ENCODE measurements at places on chromosomes 2 and 18. TPM values are rescaled to one million over a fixed set of nuclear protein-coding genes. Genes with fewer than 3 reads are reported as not detected.

Gene LHCGR
- total RNA-seq = not detected

Gene LINC00305
- total RNA-seq = not detected

Gene ELMOD3
- total RNA-seq = 23.0 TPM

Gene C2orf76
- total RNA-seq = 8.3 TPM

Gene CPLX4
- not detected for total RNA-seq

Gene SOX11
- total RNA-seq = 0.82 TPM

Gene CRYGD
- total RNA-seq = not detected

GRCh38 chr2:17800219-17800618 is 16.0 kb upstream of the MSGN1 start:
- peak; percentile 52 for DNase-seq

GRCh38 chr18:38619129-38619528 is 1053.5 kb upstream of the CELF4 start:
- DNase-seq = no peak

DNA sequence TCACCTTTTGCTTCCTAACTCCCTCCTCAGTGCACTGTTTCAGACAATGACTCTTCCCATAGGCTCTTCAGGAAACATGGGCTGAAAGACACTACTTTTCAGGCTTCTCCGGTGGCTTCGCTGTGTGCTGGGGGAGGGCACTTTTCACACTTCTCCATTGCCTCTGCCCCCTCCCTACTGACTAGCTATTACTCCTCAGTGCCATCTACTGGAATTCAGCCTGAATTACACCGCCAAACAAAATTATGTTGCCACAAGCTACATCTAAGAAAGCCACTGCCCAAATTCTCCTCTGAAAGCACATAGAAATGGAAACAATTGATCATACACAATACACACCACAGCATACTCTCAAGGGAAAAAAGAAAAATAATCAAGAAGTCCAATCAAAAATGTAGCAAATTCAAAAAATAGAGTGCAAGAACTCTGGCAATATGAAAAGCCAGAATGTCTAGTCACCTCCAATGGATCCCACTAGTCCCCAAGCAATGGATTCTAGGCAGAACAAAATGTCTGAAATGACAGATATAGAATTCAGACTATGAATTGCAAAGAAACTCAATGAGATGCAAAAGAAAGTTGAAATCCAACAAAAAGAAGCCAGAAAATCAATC is 1139.4 kb upstream of the GYPC start:
- no peak for DNase-seq

DNA sequence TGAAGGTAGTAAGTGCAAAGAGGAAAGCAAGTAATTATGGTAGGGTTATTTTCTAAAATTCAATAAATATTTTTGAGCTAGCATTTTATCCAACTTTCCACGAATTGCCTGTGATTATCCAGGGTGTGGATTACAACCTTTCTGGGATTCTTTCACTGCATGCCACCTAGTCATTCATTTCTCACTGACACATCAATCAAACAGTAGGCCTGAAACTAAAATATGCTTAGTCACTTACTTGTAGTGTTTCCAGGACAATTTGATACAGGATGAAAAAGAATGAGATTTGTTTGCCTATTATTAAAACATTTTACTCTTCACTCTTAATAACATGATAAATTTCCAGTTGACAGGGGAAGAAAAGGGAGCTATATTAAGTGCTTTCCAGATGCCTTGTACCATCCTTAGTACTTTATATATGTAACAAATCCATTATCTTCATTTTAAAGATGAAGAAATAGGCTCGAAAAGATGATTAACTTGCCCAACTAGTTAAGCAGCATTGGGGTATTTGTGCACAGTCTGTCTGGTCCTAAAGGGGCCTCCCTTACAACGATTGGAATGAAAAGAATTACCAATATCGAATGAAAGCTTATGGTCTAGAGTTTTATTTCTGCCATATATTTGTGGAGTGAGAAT is 70.4 kb downstream of the KCTD1 start:
- DNase-seq = peak; percentile 56

GRCh38 chr2:236172255-236173035 is 4.3 kb upstream of the GBX2 start:
- no peak for DNase-seq

GRCh38 chr2:205661281-205661680 is 21.0 kb upstream of the NRP2 start:
- DNase-seq = no peak

GRCh38 chr2:157946919-157947557 is 70.9 kb upstream of the ACVR1 start:
- no peak for DNase-seq

DNA sequence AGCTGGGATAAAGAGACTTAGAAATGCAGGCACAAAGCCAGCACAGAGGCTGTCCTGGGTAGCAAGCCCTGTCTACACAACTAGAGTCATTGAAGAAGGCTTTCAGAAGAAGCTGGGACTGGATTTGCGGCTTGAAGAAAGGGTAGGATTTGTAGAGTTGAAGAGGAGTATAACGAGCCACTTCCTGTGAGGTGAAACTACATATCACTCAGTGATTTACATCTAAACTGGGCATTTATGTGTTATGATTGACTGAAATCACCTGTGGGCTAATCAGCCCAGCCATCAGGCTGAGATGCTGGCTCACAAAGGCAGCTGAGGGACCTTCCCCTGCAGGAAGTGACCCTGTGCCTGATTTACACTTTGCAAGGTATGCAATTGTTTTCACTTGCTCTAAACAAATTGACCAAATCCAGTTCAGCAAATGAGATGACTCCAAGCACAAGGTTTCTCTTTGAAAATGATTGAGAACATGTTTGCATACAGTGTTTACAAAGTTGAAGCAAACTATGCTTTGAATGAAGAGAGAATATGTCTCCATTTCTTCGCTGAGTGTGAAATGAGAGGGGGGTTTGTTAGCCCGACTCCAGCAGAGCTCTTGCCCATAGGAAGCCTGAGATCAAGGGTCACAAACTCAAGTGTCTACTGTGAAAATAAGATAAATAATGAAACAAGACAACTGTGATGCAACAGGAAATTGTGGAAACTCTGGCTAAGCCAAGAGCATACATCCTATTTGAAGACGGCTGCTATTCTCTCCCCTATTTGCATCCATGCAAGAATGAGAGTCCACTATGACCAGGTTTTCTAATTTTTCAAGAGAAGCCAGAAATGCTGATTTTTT is 69.3 kb upstream of the HK2 start:
- no peak for DNase-seq

DNA sequence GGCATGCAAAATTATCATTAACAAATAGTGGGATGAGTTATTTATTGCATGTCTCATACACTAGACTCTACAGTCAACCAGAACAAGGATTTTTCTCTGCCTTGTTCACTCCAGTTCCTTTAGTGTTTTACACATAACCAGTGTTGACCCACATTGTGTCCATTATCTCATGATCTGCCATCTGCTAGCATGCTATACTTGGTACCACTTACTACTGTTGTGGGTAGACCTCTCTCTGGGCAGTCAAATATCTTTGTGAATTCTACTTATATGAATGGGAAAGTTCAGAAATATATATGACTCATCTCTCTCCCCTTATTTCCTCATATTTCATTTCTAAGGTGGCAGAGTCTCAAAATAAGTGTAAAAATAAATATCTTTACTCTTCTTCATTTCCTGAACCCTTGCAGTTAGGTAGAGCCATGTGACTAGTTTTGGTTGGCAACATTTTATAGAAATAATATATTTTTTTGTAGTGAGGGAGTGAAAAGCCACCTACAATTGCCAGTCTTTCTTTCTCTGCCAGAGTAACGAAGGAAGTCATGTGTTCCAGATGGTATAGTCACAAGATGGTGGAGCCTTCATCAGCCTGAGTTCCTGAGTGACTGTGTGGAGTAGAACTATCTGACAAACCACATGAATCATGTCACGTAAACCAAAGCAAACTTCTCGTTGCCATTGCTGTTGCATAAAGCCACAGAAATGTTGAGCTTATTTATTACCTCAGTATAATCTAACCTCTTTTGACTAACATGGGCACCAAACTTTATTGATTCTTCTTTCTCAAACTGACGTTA is 704.0 kb downstream of the RNF144A start:
- DNase-seq = peak; percentile 15

GRCh38 chr2:45712570-45712969 is 61.1 kb downstream of the PRKCE start:
- no peak for DNase-seq

DNA sequence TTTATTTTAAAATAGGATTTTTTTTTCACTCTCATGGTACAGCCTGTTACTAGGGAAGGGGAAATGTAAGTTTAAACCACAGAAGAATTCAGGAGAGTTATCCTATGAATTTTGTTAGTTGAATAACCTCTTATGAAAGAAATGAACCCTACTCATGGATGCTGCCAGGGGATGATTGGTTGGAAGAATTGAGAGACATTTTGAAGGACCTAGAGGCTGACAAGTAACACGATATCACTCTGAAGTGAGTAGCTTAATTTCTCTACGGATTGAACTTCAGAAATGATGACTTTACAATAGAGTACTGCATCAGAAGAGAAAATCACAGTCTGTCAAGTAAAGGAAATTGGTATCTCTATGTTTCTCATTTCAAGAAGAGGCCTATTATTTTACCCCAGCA is 1346.2 kb downstream of the SUCLG1 start:
- no peak for DNase-seq

- DNase-seq = no peak
Observed at GRCh38 chr2:13021470-13021957, 304.8 kb downstream of the TRIB2 start.

DNA sequence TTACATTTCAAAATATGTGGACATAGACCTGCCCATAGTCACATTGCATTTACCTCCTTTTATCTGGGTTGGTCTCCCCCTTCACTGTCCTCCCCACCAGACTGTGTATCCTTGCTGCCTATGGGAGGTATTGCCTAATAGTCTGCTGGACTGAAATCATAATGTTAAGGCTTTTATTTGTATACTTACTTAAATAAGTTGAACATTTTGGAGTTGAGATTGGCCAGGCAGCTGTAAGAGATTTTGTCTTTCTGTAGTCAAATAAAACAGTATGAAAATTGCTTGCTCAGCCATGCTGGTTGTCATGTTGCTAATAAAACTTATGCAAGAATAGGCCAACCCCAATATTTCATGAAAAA is 280.9 kb downstream of the PTPRM start:
- DNase-seq = no peak

- no peak for DNase-seq
Observed at GRCh38 chr18:949724-950631, 45.3 kb downstream of the ADCYAP1 start.

DNA sequence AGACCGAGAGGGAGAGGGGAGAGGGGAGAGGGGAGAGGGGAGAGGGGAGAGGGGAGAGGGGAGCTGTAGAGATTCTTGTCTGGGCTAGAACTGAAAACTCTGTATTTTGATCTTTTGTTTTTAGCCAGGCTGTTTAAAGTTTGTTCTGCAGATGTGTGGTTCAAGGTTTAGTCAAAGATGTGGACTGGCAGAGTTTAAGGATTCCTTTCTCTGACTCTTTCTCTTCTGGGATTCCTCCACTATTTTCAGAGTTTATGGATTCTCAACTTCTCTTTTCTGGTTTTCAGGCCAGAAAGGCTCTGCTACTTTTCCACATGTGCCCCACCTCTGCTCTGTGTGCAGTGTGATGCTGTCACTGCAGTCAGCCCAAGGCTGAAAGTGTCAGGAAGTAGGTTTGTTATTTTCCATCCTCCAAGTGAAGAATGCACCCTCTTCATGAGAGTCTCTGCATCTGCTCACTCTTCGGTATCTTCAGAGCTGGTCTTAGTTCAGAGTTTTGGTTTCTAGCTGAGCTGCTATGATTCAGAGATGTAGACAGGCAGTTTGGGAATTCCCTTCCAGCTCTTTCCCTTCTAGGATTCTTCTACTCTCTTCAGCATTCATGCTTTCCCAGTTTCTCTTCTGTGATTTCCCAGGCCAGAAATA is 130.9 kb upstream of the SMAD7 start:
- peak; percentile 56 for DNase-seq

DNA sequence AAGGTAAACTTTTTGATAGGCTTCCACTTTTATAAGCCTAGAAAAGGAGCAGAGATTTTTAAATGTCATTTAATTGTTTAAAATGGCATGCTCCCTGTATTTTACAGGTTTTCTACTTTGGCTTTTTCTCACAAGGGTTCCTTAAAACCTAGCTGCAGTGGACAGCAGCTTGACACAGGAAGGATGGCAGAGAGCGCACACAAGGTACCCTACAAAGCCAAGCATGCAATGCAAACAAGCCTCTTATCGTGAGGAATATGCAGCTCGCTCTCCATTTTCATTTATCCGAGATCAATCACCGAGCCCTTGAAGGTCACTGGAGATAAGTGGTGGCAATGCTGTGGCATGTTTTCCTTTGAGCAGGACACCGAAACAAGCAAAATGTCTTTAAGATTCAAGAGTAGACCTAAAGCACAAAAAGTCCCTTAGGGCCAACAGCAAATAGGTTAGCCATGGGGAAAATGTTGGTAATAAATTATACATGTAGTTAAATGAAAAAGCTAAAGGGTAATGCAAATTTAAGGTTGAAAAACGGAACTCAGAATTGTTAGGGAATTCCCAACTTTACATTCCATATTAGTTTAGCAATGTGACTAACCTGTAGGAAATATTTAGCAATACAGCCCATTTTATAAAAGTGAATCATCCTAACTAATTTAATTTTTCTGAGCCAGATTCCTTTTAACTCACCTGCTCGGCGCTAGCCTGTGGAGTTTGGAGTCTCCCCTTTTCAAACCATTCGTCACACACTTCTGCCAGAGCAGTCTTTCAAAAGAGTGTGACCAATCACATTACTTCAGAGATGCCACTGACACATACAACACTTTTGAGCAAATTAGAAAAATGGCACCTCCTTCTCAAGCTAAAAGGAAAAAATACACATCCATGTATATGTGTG is 337.9 kb upstream of the PKDCC start:
- peak; percentile 87 for DNase-seq

- no peak for DNase-seq
Observed at GRCh38 chr2:151297882-151298281, 8.4 kb upstream of the NMI start.

- DNase-seq = peak; percentile 56
Observed at GRCh38 chr2:235170536-235171521, 219.0 kb downstream of the SH3BP4 start.

DNA sequence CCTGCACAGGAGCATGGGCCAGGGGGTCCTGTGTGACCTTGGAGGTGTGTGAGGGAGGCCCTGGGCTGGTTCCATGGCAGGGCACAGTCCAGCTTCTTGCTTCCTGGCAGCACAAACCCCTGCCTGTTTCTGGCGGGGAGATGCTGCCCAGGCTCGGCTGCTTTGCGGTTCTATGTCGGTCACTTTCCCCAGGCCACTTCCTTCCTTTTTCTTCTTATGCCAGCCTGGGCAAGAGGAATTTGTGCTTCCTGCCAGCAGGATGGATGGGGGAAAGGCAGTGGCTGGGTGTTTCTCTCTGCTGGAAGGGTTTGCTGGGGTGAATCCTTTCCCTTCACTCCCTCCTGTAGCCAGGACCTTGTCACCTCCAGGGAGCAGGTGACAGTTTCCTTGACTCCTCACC is 24.3 kb downstream of the ASAP2 start:
- DNase-seq = no peak

DNA sequence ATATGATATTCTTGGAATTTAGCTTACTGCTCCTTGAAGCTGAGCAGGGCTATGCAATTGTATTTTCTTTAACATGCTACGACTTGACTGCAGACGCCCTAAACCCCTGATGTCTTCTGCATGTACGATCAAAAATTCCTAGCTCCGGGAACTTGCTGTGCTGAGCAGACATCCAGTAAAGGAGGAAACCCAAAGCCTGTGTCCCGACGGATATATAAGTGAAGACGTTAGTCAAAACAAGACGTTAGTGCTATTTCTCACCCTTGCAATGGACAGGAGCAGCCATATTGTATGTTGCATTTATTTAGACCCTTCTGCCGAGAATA is 51.5 kb downstream of the SETBP1 start:
- no peak for DNase-seq

All from mammary epithelial cell (primary cell).